ENCODE measurements at places on chromosomes 2 and 18. TPM values are rescaled to one million over a fixed set of nuclear protein-coding genes. Genes with fewer than 3 reads are reported as not detected.

Gene AP1S3
- 0.18 TPM for polyA plus RNA-seq

GRCh38 chr2:239630618-239631286 is 229.9 kb upstream of the HDAC4 start:
- DNase-seq = no peak

Gene SULT1C4
- 5.2 TPM for polyA plus RNA-seq

DNA sequence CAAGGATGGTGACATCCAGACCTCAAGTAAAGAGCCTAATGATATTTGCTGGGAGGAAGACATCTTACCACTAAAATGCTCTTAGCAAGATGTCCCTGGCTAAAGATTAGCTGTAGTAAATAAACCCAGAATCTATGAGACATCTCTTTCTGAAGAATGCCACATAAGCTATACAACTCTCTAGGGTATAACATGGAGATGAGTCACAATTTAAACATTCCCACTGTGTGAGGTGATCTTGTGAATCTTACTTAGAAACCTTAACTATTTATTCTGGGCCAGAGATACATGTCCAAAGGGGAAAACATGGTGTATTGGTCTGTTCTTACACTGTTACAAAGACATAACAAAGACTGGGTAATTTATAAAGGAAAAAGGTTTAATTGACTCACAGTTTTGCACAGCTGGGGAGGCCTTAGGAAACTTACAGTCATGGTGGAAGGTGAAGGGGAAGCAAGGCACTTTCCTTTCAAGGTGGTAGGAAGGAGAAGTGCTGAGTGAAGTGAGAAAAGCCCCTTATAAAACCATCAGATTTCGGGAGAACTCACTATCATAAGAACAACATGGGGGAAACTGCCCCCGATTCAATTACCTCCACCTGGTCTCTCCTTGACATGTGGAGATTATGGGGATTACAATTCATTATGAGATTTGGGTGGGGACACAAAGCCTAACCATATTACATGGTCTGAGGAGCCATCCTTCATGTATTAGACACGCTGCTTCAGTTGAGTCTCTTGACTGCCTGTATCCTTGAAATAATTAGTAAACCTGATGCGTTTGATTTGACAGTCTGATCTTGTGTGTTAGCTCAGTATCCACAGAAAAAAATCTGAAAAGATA is 17.1 kb downstream of the KRCC1 start:
- no peak for DNase-seq

DNA sequence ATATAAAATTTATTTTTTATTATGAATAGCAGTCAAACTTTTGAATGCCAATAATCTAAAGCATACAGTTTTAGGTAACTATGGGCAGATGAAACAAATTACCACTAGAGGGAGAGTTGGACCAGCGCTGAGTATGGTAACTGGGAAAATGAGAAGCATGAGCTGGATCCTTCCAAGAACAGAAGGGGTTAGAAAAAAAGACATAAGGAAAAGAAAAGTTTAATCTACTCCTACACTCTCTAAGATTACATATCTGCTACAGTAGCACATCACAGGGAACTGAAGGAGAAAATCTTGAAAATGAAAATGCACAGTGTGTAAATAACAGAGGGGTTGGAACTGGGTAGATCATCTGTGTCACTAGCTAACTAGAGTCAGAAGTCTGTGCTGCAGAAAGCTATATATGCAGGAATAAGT is 15.5 kb downstream of the REG3G start:
- DNase-seq = no peak

DNA sequence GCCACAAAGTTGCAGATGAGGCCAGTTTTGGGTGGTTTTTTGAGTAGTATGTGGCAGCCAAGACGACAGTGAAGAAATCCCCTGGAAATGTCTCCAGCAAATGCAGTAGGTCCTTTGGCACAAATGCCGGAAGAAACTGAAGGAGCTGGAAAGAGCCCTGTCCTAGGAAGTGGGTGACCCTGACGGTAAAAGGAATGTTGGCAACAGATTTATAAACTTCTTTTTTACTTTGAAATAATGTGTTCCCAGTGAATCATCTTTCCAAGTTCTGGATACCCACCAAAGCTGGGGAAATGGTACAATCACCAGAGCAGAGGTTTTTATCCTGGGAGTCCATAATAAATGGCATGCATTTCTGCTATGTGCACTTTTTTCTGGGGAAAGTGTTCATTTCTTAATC is 112.9 kb downstream of the CSRNP3 start:
- DNase-seq = no peak

GRCh38 chr18:34707670-34708069 is 2.4 kb upstream of the DTNA start:
- DNase-seq = no peak

DNA sequence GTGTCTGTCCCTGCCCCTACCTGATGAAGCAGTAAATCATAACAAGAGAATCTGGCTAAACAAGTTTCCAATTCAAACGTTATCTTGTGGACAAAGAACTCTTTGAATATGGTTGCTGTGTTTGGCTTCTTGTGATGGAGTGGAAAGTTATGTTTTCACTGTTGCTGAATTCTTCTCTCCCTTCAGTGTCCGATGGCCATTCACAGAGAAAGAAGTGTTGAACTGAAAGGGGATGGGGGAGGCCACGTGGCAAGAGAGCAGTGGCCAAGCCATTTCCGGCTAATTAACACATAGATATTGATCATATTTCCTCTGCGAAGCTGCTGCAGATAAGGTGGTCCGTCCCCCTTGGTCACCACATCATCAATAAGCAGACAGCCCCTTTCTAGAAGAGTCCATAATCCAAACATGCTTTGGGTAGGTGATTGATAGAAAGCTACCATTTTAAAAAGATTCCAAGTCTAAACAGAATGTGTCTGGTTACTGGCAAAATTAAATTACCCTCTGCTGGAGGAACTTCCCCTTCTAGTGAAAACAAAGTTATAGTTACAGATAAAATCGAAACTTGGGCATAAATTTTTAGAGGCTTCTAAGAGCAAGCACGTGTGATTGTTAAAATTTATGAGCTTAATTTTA is 36.9 kb upstream of the FZD7 start:
- DNase-seq = no peak

GRCh38 chr2:215364157-215365155 is 52.6 kb downstream of the ATIC start:
- no peak for DNase-seq

Gene GULP1
- polyA plus RNA-seq = 3.5 TPM

GRCh38 chr2:170991398-170992182 is 62.5 kb downstream of the GORASP2 start:
- no peak for DNase-seq

Gene TRPM8
- polyA plus RNA-seq = not detected

DNA sequence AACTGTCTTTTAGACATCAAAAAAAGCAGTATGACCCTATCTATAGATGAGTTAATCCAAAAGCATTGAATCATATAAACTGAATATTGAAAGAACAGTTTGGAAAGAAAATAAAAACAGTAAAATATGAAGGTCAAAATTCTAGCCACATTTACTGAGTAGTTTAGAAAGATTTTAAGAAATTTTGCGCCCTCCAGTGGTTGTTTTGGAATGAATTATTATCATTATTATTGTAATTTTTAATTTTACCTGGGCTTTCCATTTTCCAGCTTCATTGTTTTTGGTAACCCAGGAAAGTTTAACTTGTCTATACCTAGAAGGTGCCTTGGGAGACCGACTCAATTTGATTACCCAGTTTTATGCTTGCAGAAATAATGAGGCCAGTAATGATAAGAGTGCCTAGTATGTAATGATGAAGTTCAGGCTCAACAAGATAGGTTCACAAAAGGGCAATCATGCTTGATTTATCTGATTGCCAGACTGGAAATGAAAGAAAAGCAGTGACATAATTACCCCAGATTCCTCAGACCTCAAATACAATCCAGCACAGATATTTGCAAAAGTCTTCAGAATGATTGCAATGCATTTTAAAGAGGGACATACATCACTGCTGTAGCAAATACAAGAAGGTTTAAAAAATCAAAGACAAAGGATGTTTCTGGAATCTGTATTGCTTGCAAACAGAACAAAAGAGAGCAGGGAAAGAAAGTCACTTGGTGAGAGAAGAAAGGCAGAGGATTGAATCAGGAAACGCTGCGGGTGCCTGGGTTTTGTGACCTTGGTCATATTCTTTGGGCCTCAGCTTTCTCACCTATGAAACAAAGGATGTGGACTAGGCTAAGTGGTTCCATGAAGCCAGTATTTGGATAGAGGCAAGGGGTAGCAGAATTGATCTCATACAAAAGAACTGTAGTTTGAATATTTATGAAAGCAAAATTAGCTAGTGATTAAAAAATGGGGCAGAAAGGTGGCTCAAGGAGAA is 153.8 kb downstream of the MAP2 start:
- DNase-seq = peak; percentile 18

DNA sequence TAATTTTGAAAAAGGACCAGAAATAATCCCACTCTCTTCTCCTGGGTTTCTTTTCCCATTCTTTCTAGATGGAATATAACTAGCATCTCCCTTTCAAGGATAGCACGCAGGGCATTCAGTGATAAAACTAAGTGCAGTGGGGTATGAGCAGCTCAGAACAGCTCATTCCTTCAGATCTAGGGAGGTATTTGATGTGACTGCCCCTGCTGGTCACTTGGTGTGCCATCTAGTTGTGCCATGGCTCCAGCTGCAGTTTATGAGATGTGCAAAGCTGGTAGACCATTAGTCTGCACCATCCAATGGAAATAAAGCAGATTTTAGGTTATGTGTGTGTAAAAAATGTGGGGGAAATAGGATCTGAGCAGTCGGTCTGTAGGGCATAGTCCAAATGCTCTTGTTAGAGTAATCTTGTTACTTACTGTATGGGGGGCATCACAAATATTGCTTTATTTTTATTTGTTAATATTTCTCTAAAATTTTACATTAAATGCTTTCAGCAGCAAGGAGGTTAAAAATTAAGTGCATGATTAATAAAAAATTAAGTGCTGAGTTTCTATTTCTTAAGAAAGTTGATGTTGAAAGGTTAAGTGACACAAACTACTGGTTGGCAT is 38.9 kb downstream of the CTAGE1 start:
- DNase-seq = peak; percentile 41

All from right cardiac atrium (tissue), 5 donors.